ENCODE measurements at places on chromosomes 2 and 18.
A peak's percentile ranks its signal among the peaks of the same experiment; 100 is the strongest.

DNA sequence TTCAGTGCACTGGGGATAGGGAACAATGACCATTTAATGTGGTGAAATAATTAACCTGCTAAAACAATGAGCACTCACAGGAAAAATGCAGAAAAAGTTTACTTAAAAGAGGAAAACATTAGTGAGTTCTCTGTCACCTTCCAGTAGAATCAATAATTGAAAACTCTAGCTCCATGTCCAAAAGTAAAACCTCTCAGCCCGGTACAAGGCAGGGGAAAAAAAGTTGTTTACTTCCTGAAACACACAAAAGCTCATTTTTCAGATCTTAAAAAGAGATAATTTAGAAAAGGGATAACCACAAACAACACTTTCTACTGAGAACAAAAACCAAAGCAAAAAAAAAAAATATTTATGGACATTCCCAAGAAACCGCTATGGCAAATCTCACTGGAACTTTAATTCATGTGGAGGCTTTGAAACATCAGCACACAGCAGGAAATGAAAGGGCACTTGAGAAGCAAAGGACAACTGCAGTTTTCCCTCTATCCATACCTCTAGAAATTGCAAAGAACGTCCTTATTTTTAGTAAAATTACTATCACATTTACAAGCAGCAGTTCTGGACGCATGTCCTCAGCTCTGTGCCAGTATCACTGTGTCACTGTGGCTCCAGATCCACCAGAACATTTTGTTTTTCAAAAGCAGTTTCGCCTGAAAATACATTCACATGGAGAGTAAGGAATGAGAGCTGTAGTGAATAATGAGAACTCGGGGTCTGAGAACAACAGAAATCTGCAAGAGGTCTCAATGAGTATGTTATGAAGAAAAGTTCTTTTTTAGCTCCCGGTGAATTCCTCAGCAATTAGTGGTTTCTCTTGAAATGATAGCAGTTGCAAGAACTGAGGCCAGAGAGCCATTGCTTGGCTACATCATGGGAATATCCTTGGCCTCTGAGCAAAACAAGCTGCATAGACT lies 44.7 kb upstream of the DNAH7 start:
- no peak for DNase-seq

- DNase-seq = no peak
Measured at GRCh38 chr2:232492236-232492848, 4.7 kb upstream of the ECEL1 start.

DNA sequence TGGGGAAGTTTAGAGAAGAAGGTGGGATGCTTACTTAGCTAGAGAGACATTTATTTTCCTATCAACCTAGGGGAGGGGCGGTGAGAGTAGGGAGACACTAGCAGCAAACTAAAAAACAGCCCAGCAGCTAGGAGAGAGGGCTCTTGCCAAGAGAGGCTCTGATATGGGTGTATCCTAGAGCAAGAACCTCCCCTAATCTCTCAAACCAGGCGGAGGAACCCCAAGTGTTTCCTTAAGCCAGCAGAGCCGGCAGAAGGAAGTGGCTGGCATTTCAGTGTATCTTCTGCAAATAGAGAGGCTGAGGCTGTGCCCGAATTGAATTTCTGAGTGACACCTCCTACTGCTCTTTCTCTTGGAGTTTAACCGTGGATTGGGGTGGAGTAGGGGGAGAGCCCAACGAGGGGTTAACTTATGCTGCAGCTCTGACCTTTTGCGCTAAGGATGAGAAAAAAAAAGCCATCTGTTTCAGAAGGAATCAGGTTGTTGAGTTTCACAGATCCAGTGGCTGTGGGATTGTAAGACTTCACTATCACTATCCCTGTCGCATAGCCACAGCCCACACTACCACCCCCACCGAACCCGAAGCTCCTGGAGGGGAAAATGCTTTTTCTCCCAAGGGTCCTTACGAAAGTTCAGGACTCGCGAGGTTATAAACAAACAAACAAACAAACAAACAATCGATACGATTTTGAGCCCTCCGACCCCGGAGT lies 1.4 kb downstream of the ST8SIA5 start:
- DNase-seq = no peak

- DNase-seq = no peak
Measured at GRCh38 chr2:75074228-75074627, 115.8 kb downstream of the POLE4 start.

DNA sequence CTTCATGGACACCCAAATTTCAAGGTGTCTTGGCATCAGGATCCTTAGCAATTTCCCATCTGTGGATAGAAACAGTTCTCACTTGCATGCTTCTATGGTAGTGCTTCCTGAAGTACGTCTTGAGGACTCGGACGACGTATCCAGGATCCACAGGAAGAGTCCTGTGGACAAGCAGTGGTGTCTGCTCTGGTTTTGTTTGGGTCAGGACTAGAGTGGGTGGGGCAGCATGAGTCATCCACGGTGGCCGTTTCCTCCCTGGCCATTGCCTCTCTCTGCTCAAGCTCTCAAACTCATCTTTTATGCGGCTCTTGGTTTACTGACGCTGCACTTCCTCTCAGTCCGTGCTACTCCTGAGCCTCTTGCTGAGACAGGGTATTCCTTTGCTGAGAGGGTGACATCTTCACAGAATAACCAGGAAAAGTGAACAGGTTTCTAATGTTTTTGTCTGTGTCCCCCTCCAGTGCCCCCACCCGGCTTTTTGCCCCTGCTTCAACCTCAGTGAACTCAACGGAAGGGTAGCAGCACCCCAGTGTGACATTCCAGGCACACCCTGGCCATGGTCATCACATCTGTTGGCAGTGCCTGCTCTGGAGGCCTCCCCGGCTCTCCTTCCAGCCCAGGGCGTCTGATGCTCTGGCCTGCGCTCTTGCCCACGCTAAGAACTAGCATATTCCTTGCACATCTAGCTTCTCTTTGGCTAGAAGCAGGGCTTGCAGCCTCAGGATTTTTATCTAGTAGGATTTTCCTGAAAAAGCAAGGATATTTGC lies 62.2 kb downstream of the ARMC9 start:
- DNase-seq = no peak

DNA sequence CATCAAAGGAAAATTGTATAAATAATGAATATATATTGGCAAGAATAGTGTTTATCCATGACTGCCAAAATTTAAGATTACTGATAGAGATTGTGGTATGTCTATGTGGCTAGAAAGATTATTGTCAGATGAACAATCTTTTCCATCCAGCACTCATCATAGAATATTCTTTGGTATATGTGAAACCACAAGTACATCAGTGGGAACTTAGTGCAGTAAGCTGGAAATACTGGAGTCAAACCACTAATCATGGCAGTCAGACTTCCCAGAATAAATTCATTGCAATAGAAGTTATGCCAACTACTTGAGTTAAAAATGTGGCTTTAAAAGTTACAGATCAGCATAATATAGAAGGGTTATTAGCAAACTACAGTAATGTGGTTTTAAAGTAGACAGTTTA lies 310.3 kb downstream of the GULP1 start:
- no peak for DNase-seq

DNA sequence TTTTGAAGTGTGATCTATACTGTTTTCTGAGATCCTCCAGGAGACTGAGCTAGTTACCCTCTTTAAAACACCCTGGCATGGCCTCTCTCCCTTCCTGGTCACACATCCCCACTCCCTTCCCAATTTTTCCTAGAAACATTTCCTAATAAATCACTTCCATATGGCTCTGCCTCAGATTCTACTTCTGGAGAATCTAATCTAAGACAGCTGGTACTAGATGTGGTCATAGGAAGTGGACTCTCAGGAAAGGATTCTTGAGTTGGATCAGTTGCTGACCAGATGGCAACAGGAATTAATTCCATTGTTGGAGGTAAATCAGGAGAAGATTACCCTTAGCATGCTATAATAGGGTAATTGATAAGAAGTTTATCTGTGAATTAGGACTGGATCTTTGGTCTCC lies 310.5 kb downstream of the SATB2 start:
- no peak for DNase-seq

DNA sequence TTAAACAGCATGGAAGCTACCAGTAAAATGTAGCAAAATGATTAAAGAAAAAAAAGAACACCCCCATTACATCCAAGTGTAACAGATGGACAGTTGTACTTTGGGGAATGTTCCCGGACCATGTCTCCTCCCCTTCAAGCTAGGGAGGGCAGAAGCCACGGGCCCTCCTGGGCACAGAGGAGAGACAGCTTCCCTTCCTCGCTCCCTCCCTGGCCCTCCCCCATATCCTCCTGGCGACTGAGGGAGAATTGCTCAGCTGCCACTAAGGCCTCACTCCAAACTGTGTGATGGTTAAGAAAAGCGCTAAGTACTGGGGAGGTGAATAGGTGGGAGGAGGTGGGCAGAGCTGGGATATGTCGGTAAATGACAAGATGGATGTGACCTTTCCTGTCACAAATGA lies 358.0 kb downstream of the HRH4 start:
- DNase-seq = no peak

DNA sequence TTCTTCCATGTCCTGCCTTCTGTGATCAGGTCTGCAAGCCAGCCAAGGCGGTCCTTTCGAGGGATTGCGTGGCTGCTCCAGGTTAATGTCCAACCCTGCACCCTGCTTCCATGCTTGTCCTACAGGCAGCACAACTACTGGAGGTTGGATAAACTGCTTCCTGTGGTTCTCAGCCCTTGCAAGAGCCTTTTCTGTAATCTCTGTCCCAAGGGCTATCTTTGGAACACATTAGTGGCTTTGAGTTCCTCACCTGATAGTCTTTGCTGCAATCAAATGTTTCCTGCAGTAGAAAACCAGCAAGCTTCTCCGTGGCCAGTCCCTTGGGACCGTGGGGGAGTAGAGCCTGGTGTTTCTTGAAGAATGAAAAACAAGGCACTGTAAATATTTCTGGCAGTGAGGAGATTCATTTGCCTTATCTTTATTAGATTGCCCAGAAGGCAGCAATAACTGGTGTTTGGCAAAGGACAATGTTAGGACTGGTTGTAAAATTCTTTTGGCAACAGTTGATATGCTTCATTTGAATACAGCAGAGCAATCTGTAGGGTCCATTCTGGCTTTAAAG lies 214.4 kb downstream of the FHOD3 start:
- DNase-seq = no peak

DNA sequence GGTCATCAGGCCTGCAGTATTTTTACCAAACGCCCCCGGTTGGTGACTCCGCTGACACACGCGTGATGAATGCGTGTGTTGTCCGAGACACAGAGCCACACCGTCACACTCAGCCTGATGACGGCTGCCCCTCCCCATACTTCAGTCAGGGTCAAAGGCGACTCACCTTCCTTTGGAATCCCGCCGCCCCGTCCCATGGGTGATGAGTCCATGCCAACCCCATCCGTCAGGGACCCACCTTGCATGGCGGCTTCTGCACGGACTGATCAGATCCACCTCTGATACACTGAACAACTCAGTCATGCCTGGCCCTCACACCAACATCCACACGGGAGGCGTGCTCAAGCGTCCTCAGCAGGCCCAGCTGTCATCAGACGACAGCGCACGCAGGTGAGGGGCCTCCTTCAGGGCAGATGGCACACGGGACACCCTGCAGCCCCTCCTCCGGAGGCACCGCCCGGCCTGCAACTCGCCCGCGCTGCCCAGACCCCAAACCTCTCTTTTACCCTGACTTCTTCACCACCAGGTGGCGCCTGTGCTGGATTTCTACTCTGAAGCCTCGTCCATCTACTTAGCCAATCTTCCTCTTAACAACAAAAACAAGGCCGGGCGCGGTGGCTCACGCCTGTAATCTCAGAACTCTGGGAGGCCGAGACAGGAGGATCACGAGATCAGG lies 89.2 kb downstream of the ZNF516 start:
- DNase-seq = peak; percentile 50

- DNase-seq = no peak
Measured at GRCh38 chr2:71546275-71546638, 92.9 kb downstream of the DYSF start.

GRCh38 chr2:9266711-9267110 lies 60.1 kb downstream of the ASAP2 start:
- no peak for DNase-seq

- no peak for DNase-seq
Measured at GRCh38 chr2:37011130-37011529, 44.8 kb upstream of the STRN start.

- no peak for DNase-seq
Measured at GRCh38 chr2:105323111-105323510, 6.4 kb downstream of the TGFBRAP1 start.

DNA sequence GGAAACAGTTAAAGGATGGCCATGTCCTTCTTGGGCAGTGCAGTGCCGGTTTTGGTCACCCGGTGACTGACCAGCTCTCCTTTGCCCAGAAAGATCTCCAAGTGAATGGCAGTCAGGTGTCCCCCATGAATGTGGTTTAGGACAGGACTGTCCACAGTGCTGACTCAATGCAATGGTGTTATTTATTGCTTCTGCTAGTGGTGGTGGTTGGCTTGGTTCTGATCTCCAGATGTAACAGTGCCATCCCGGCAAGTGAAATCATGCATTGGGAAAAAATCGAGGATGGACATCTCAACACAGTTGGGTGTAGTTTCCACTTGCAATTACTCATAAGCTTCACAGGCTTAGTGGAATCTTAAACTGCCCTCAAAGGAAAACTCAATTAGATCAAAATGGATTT lies 81.9 kb downstream of the TGOLN2 start:
- DNase-seq = no peak

DNA sequence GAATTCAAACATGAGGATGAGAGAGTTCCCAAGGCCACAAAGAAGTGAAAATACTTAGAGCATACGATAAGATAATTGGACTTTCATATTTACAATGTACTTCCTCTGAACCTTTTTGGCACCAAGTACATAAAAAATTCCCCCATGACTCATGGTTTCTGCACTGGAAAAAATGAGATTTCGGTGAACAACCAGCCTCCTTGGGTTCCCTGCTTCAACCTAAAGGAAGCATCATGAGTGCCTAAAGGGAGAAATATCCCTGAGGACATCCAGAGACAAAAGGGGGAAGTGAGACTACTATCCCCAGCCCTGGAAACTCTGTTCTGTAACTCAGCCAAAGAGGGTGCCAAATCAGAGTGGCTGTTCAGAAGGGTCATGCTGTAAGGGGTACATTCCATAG lies 562.7 kb upstream of the SLC39A10 start:
- DNase-seq = no peak

GRCh38 chr2:24203787-24204150 lies 28.9 kb downstream of the FAM228A start:
- DNase-seq = no peak

GRCh38 chr2:224401641-224402342 lies at the start of gene FAM124B:
Gene FAM124B, minus strand, starts transcription at chr2:224402107. Its CDS starts 339 bp downstream, at chr2:224401768.
- DNase-seq = no peak

GRCh38 chr2:6960659-6961058 lies 43.4 kb downstream of the RNF144A start:
- DNase-seq = no peak

- DNase-seq = no peak
Measured at GRCh38 chr18:46842583-46842982, 74.7 kb downstream of the PIAS2 start.

DNA sequence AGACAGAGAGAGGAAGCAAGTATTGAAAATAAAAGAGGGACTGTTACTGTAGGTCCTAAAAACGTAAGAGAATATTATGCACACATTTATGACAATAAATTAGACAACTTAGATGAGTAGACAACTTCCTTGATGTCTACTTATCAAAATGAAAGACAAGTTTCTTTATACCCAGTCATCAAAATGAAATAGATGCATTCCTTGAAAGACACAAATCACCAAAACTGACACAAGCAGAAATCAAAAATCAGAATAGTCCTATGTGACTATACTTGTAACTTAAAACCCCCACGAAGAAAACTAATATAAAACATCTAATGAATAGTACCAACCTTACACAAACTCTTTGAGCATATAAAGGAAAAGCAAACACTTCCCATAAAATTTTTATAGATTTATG lies 14.5 kb downstream of the RTN4 start:
- no peak for DNase-seq

GRCh38 chr2:70525032-70525431 lies 28.6 kb downstream of the TGFA start:
- DNase-seq = no peak

GRCh38 chr2:181058378-181059269 lies 78.2 kb downstream of the UBE2E3 start:
- no peak for DNase-seq
